Central memory CD8-positive, alpha-beta T cell (primary cell): ENCODE measurements at places on chromosomes 13 and 19.

DNA sequence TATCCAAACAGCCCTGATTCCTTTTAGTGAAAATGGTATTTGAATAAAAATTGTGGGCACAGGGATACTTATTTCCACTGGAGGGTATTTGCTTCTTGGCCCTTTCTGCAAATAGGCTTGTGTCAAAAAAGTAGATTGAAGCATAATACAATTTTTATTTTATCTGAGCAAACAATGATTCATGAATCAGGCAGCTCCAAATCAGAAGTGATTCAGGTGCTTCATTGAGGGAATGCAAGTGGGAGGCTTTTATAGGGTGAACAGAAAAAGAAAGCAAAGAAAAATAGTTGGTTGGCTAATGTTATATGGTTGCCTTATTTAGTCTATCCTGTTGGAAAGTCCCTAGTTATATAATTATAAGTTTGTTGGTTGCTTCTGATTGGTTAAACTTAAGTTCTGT is 117.9 kb downstream of the ITGBL1 start:
- no peak overlapping the region for H3K27ac ChIP-seq
- DNase-seq: no peak
- no peak overlapping the region for H3K4me3 ChIP-seq
- H3K27me3 ChIP-seq: no peaks in the 10 kb centered on the region
- H3K36me3 ChIP-seq: no peaks in the 10 kb centered on the region
- H3K4me1 ChIP-seq: no peaks in the 10 kb centered on the region

- H3K27me3 ChIP-seq: no peaks in the 10 kb centered on the region
- DNase-seq: peak; percentile 84
- H3K4me3 ChIP-seq: peak within 1 kb of the TSS; percentile 96
Observed at GRCh38 chr19:14031719-14032480, at the start of gene IL27RA. Gene IL27RA (plus strand): TSS chr19:14031762. CDS start chr19:14031873, 111 bp downstream.

- H3K4me3 ChIP-seq: no peak overlapping the region
- no peak for DNase-seq
- H3K4me1 ChIP-seq: no peaks in the 10 kb centered on the region
- H3K27ac ChIP-seq: no peak overlapping the region
- H3K27me3 ChIP-seq: no peaks in the 10 kb centered on the region
- no peaks in the 10 kb centered on the region for H3K36me3 ChIP-seq
Observed at GRCh38 chr13:22703601-22704209, 477.1 kb upstream of the SGCG start.

GRCh38 chr19:7194566-7194965 is 99.6 kb downstream of the INSR start:
- H3K27ac ChIP-seq: no peak overlapping the region
- peaks cover 16% of the 10 kb centered on the region for H3K36me3 ChIP-seq
- no peak for DNase-seq
- H3K27me3 ChIP-seq: no peaks in the 10 kb centered on the region
- no peak overlapping the region for H3K4me3 ChIP-seq

DNA sequence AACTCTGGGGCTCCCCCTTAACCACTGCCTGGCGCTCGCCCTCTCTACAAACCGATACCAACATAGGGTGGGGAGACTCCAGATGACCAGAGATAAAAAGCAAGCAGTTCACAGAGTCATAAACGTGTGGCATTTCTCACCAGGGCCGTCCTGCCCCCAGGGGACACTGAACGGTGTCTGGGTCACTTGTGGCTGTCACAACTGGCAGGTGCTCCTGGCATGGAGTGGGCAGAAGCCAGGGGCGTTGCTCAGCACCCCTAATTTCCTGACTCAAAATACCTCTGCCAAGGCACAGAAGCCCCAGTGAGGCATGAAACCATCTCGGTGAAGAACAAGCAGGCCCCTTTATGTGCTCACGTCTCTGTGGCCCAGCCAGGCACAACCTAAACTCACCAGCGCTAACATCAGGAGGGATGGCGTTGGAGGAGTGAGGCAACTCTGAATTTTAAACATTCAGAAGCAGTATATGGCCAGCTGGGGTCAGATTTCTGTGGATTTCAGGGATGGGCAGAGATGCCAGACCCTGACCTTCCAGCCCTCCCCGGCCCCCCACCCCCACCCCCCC is 1.8 kb downstream of the PIP5K1C start:
- no peak for DNase-seq

DNA sequence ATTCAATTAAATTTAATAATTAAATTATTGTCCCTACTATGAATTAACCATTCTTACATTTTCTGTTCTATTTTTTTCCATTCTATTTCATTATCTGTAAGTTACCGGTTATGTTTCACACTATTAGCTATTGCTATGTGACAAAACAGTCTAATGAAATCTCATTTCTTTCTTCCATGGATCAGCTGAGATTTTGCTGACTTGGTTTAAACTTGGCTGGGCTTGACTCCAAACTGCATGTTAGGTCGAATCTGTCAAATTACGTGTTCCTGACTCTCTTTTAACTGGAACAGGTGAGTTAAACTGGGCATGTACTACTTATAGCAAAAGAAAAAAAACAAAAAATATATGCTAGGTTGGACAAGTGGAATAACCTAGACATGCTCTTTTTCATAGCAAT is 1464.4 kb downstream of the OLFM4 start:
- no peaks in the 10 kb centered on the region for H3K27me3 ChIP-seq
- peaks cover 2% of the 10 kb centered on the region for H3K36me3 ChIP-seq
- no peaks in the 10 kb centered on the region for H3K4me1 ChIP-seq

GRCh38 chr19:18131841-18132596 is 20.9 kb upstream of the PIK3R2 start:
- H3K36me3 ChIP-seq: peaks cover 53% of the 10 kb centered on the region
- no peak overlapping the region for H3K4me3 ChIP-seq
- no peak for DNase-seq
- no peak overlapping the region for H3K27ac ChIP-seq
- no peaks in the 10 kb centered on the region for H3K27me3 ChIP-seq

- H3K27me3 ChIP-seq: no peaks in the 10 kb centered on the region
- no peak overlapping the region for H3K4me3 ChIP-seq
- no peaks in the 10 kb centered on the region for H3K36me3 ChIP-seq
- H3K27ac ChIP-seq: no peak overlapping the region
- H3K4me1 ChIP-seq: no peaks in the 10 kb centered on the region
Observed at GRCh38 chr13:67437244-67437643, 207.1 kb upstream of the PCDH9 start.

GRCh38 chr13:32208860-32209259 is 106.3 kb downstream of the ZAR1L start:
- no peak overlapping the region for H3K4me3 ChIP-seq
- H3K4me1 ChIP-seq: no peaks in the 10 kb centered on the region
- H3K36me3 ChIP-seq: peaks cover 4% of the 10 kb centered on the region
- no peak overlapping the region for H3K27ac ChIP-seq
- peaks cover 21% of the 10 kb centered on the region for H3K27me3 ChIP-seq
- DNase-seq: no peak

- DNase-seq: peak; percentile 19
- H3K27me3 ChIP-seq: no peaks in the 10 kb centered on the region
- H3K4me1 ChIP-seq: peaks cover 45% of the 10 kb centered on the region
- peak overlapping the region; percentile 94 for H3K27ac ChIP-seq
Observed at GRCh38 chr13:29849731-29850212, 645 bp downstream of the UBL3 start.

- H3K27me3 ChIP-seq: peaks cover 39% of the 10 kb centered on the region
- H3K27ac ChIP-seq: peak overlapping the region; percentile 20
- DNase-seq: no peak
- no peaks in the 10 kb centered on the region for H3K4me1 ChIP-seq
- H3K36me3 ChIP-seq: no peaks in the 10 kb centered on the region
Observed at GRCh38 chr13:97502181-97502580, 68.2 kb downstream of the RAP2A start.

DNA sequence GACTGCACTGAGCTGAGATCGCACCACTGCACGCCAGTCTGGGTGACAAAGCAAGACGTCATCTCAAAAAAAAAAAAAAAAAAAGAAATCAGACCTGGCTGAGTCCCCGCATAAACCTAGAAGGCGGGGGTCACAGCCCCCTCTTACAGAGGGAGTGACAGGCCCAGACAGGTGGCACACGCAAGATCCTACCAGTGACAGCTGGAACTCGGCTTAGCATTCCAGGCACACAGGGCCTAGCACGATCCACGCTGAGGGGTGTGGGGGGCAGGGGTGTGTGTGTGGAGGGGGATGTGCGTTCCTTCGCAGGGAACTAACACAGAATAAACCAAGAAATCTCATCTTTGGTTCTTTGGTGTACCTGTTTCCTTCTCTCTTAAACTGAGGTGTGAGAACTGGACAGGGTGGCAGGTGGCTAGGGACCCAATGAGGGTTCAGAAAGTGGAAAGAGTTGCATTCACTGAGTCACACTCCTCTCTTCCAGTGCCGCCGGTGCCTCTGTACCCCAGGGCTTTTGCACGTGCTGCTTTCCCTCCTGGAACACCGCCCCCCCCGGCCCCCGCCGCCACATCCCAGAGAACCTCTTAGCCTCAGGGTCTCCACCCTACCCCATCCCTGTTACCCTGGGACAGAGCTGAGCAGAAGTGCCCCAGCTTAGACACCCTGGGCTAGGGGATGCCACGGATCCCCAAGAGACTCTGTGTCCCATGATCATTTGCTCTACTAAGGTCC is 5.0 kb downstream of the SGTA start:
- H3K4me3 ChIP-seq: no peak overlapping the region
- no peaks in the 10 kb centered on the region for H3K27me3 ChIP-seq
- peaks cover 41% of the 10 kb centered on the region for H3K4me1 ChIP-seq

DNA sequence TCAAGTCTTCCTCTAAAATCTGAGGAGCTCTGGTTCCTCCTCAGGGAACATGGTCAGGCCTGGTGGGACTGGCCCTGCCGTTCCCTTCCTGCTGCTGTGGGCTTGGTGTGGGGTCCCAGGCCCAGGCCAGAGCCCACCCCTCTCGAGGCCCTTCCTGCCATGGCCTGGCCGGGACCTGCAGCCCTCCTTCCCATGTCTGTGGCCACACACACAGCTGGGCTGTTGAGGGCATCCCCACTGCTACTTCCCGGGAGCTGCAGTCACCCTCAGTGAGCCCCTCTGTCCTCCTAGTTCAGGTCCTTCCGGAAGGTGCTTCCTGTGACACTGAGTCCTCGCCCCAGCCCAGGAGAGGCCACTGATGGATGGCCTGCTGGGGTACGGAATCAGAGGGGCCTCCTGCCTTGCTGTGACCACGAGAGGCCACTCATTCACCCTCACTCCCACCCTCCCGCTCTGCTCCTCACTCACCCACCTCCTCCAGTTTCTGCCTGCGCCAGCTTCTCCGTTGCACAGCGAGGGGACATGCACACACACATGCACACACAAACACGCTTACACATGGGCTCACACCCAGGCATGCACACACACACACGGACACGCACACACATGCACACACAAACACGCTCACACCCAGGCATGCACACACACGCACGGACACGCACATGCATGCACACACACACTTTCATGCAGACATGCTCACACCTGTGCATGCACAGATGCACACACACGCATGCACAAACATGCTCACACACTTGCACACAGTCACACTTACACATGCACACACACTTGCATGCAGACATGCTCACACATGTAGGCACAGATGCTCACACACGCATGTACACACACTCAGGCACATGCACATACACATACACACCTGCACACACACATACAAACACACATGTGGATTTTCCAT is 7.3 kb upstream of the MCF2L start:
- H3K36me3 ChIP-seq: no peaks in the 10 kb centered on the region
- no peaks in the 10 kb centered on the region for H3K4me1 ChIP-seq
- H3K27me3 ChIP-seq: no peaks in the 10 kb centered on the region
- no peak overlapping the region for H3K27ac ChIP-seq

GRCh38 chr19:49546825-49547565 is 19.2 kb downstream of the RCN3 start:
- peak overlapping the region; percentile 61 for H3K4me3 ChIP-seq
- H3K4me1 ChIP-seq: peaks cover 12% of the 10 kb centered on the region
- DNase-seq: peak; percentile 68
- H3K27me3 ChIP-seq: no peaks in the 10 kb centered on the region

DNA sequence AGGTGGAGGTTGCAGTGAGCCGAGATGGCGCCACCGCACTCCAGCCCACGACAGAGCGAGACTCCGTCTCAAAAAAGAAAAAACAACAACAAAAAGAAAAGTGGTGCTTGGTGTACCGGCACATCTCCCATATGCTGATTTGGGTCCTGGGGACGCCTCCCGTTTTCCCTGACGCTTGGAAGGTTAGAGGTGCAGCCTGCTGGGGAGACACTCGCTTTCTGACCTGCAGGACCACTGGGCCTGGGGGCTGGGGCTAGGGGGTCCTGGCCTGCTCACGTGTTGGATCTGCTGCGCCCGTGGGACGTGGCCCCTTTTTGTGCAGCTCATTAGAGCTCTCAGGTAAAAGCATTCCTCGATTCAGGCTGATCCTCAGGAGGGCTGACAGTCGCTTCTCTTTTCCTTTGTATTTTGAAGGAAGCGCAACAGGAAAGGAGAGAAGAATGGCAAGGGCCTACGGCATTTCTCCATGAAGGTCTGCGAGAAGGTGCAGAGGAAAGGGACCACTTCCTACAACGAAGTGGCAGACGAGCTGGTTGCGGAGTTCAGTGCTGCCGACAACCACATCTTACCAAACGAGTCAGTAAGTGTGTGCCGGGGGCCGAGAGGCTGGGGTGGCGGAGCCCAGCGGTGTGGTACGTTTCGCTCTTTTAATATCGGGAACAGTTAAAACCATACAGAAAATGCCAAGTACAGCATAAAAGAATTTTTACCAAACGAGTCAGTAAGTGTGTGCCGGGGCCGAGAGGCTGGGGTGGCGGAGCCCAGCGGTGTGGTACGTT is 25.1 kb downstream of the ATP4B start:
- no peaks in the 10 kb centered on the region for H3K27me3 ChIP-seq
- no peak overlapping the region for H3K27ac ChIP-seq
- no peak for DNase-seq
- peaks cover 24% of the 10 kb centered on the region for H3K36me3 ChIP-seq
- H3K4me3 ChIP-seq: no peak overlapping the region

- no peaks in the 10 kb centered on the region for H3K36me3 ChIP-seq
- H3K27me3 ChIP-seq: no peaks in the 10 kb centered on the region
- H3K4me1 ChIP-seq: peaks cover 33% of the 10 kb centered on the region
- peak overlapping the region; percentile 90 for H3K27ac ChIP-seq
- DNase-seq: no peak
Observed at GRCh38 chr13:29902632-29903305, 52.4 kb upstream of the UBL3 start.

DNA sequence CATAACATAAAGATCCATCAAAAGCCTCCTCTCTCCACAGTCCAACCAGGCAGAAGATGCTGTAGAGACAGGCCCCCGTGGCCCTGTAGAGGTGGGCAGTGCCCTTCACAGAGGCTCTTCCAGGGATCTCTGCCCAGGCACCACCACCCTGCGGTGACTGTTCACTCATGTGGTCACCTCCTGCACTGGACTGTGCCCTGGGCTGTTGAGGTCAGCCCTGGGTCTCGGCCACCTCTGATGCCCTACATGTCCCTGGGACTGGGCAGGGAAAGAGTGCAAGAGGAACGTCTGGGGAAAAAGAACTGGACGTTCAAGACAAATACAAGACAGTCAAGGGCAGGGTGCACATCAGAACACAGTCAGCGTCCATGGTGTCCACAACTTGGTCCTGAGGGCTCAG is 22.3 kb downstream of the PEPD start:
- no peak overlapping the region for H3K4me3 ChIP-seq
- no peaks in the 10 kb centered on the region for H3K27me3 ChIP-seq
- H3K4me1 ChIP-seq: peaks cover 1% of the 10 kb centered on the region
- DNase-seq: no peak

- H3K27ac ChIP-seq: no peak overlapping the region
- no peak overlapping the region for H3K4me3 ChIP-seq
- H3K36me3 ChIP-seq: no peaks in the 10 kb centered on the region
- no peak for DNase-seq
- no peaks in the 10 kb centered on the region for H3K4me1 ChIP-seq
Observed at GRCh38 chr13:28964052-28964451, 143.9 kb downstream of the MTUS2 start.
